Stimulated activated CD4-positive, alpha-beta T cell treated with anti-CD3 and anti-CD28 coated beads, TNF-alpha, amount 100 ng/mL, for 1 hour (primary cell): ENCODE measurements at places on chromosomes 2 and 18.

- no peak for DNase-seq
Measured at GRCh38 chr2:39266139-39266805, 22.5 kb upstream of the CDKL4 start.

DNA sequence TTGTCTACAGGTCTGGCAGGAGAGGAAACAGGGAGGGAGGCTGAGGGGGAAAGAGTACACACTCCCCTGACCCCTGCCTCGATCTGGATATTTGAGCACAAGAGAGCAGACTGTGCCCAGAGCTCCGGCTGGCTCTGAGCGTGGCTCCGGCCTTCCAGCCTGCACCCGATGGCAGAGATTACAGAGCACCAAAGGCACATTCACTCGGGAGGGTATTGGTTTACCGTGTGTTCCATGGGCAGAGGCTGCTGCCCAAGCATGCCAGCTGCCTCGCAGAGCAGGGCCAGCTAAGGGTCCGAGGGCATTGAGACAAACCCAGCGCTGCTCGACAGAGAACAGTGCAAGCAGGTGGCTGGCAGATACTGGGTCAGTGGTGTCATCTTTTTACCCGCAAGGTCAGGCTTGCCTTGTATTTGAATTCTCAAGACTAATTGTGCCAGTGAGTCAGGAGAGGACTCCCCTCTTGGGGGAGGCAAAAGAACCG, 132.2 kb downstream of the TNS1 start:
- no peak for DNase-seq

DNA sequence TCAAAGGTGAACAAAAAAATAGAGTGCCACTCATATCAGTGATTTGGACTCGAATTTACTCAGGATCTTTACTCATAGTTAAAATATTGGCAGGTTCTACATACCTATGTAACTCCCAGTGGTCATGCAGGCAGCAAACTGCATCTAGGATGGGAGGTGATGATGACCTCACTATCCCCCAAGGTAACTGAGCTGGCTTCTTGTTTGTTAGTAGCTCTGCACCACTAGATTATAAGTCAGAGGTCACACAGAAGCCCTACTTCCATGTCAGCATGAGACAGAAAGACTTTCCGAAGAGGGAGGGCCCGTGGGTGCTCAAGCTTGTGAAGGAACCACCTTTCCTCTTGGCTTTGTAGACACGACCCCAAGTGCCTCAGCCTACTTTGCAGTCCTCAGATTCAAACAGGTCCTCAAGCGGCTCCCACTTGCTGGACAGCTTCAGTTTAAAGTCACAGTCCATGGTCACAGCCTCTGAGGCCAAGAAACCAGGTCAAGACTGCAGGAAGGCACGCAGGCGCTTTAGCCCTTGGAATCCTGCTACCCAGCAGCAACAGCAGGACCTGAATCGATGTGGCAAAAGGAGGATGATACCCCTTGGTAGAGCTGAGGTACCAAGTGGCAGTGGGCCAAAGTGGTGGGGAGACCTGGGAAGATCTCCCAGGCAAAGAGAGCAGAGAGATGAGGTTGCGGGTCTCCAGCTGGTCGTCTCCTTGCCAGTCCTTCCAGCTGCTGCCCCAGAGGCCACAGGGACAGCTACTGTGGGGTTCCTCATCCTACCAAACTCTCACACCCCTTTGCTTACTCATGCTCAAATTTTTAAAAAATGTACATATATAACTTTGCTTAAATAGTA, 4.3 kb downstream of the NTSR2 start:
- DNase-seq = no peak

DNA sequence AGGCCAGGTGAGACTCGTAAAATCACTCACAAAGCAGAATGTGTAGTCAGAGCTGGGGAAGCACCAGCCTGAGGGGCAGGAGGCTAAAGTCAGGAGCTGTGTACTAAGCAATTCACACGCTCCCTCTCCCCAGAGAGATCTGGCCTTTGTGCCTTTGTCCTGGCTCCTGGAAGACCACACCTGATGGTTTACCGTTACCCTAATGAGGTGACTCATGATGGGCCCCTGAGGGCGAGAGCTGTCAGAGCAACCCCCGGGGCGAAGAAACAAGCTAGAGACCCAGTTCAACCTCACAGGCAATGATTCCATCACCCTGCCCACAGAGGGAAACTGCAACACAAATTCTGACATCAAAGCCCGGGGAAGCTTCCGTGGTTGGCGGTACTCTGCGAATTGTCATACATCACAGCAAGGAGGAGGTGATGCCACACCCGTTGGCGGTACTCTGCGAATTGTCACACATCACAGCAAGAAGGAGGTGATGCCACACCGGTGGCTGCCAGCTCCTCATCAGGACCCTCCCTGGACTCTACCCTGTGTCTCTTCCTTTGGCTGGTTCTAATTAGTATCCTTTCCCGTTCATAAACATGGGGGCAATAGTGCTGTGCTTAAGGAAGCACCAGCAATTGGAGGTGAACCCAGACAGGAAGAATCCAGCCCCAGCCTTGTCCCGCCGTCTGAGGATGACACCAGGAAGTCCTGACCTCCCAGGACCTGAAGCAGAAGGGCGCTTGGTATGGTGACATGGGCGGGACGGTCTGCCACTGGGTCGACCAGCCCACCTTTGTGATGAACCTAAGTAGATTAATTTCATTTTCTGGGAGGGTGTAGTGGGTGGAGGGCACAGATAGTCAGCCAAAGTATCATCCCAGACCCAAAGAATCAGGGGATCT, 30.5 kb downstream of the B3GNT7 start:
- peak; percentile 39 for DNase-seq

GRCh38 chr2:156522864-156523440, 86.8 kb downstream of the GPD2 start:
- no peak for DNase-seq

DNA sequence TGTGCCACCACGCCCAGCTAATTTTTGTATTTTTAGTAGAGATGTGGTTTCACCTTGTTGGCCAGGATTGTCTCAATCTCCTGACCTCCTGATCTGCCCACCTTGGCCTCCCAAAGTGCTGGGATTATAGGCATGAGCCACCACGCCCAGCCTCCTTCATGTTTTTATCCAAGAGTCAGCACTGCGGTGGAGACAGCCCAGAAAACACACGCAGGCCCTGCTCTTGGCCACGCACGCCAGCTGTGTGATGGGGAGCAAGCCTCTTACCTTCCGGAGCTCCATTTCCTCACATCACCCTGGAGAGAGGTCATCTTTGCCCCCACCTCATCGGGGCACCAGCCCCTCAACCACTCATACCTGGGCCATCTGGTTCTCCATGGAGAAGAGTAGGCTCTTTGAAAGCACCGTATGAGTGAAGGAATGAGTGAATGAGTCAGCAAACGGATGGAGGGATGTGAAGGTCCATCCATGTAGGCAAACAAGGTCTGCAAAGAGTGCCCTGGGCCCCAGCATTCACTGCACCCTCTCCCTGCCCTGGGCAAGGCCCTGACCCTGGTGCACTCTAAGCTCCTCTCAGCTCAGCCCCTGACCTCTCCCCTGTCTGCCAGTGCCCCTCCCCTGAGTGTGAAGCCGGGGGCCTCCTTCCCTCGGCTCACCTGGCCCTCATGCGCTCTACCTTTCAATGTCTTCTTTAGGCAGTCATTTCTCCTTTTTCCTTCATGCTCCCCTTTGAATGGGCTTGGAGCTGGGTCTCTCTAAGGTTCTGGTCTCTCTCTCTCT, 7.4 kb downstream of the GYPC start:
- DNase-seq = no peak

DNA sequence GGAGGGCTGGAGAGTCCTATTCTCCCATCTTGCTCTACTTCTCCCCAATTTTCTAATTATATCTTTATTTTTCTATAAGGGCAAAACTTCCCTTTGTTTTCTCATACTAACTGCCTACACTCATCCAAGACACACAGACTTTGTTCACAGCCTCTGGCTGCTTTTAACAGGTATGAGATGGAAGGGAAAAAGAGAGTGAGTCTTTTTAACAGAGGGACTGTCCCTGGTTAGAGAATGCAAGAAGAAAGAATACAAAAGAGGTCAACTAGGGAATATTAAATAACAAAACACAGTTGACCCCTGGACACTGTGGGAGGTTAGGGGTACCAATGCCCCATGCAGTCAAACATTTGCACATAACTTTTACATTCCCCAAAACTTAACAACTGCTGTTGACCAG, 41.8 kb downstream of the SP100 start:
- DNase-seq = no peak

GRCh38 chr2:172345956-172346555, 81.3 kb upstream of the ITGA6 start:
- DNase-seq = no peak

DNA sequence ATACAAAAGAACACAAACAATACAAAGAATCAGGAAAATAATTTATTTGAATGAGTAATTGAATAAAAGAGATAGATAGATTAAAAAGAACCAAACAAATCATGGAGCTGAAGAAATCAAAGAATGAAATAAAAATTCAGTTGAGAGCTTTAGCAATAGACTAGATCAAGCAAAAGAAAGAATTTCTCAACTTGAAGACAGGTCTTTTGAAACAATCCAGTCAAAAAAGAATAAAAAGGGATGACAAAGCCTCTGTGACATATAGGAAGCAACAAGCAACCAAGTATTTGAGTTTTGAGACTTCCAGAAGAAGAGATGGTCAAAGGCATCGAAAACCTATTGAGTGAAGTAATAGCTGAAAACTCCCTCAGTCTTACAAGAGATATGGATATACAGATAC, 108.8 kb downstream of the FAM117B start:
- no peak for DNase-seq
